ENCODE measurements at places on chromosomes 4 and X. TPM values are rescaled to one million over a fixed set of nuclear protein-coding genes. Genes with fewer than 3 reads are reported as not detected.

DNA sequence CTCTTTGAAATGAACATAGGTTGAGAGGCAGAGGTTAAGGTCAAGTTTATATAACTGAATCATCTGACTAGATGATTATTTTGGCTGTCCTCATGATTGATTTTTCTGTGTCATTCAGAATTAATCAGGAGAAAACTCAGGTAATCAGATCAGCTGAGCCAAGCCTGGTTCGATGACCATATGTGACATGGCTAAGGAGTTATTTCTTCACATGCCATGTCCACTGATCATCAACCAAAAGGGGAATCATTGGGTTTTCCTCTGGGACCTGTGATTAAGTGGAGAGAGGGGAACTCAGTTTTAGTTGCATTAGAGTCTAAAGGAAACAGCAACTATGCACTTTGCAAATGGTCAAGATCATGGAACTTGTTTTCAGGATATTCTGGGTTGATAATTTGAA is 20.3 kb upstream of the PACRGL start:
- no peak for DNase-seq

DNA sequence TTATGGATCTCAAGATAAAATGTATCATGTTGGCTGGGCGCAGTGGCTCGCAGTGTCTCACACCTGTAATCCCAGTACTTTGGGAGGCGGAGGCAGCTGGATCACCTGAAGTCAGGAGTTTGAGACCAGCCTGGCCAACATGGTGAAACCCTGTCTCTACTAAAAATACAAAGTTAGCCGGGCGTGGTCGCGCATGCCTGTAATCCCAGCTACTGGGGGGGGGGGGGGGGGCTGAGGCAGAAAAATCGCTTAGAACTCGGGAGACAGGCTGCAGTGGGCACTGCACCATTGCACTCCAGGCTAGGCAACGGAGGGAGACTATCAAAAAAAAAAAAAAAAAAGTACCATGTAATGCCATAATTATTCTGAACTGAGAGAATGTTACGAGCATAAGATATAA is 2.1 kb downstream of the RBMX start:
- DNase-seq, result no peak

DNA sequence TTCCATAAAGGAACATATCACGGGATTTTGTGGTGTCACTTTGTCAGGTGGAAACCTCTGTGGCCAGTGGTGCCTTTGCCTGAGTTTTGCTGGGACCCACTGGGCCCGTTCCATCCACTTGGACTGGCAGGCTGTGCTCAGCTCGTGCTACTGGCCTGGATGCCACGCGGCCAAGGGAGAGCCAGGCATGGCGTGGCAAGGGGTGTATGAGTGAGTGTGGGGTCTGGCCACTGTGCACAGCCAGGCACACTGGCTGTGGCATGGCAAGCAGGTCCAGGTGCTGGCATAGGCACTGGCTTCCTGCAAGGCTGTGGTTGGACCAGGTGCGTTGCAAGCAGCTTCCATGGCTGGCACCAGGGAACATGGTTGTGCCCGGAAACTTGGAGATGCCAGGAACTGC is 60.8 kb downstream of the TBCK start:
- no peak for DNase-seq

DNA sequence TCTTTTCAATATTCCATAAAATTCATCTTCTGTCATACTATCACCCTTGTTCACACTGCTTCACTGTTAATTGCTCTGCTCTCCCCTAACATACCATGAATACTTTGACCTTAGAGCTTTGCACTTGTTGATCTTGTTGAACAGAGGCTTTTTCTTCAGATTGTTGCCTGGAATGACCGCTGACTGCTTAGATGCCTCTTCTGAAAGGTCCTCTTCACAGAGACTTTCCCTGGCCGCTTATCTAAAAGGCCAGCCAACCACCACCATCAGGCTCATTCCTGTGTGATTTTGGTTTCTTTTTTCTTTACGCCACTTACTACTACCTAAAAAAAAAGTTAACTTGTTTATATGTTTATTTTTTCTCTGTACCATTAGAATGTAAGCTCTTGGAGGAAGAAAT is 667.7 kb downstream of the STPG2 start:
- no peak for DNase-seq

Gene RASSF6
- not detected for polyA plus RNA-seq
